GM12865 (cell line): ENCODE measurements at places on chromosomes 3 and 15.

- DNase-seq, result no peak
These were observed 192.7 kb upstream of the KCNMB2 start for GRCh38 chr3:178343433-178344038.

DNA sequence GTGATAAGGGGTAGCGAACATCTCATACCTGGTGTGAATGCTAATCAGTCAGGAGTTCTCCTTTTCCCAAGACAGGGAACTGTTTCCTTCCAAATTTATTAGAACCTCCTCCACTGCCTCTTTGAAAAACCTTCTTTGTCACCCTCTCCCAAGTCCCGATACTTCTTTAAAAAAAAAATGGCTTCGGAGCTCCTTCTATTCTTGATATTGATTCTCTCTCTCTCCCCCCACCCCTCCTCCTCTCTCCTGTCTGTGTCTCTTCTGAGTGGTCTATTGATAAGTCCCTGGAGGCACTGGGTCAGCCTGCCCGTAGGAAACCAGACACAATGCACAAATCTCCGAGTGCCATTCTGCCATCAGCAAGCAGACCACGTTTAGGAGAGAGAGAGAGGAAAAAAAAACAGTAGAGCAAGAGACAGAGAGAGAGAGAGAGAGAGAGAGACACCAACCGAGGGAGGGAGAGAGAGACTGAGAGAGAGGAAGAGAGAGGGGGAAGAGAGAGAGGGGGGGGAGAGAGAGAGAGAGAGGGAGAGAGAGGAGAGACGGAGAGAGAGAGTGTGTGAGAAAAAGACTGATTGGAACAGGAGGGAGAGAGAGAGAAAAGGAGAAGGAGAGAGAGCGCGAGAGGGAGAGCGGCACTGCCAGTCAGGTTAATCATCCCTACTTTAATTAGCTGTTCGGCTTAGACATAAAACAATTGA, 160.9 kb downstream of the TIGIT start:
- peak; percentile 65 for DNase-seq

DNA sequence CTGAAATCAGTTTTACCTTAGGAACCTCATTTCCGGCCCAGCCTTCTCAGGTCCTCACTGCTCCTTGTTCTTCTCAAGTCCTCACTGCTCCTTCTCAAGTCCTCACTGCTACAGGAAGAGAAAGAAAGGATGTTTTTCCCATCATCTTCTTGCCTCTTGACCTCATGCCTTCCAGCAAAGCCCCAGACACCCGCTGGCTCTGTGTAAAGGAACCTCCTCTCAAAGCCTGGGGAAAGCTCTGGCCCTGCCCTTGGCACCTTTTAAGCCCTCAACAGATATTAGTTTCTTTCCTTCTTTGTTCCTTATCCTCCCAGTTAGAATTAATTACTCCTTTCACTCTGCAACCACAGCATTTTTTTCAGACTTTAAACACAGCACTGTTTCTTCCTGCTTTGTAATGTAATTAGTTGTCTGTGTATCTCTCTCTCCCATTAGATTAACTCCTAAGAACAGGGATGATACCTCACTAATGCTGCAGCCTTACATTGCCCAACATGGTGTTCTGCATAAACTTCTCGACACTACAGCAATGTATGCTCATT, 4.0 kb upstream of the WDR49 start:
- no peak for DNase-seq

DNA sequence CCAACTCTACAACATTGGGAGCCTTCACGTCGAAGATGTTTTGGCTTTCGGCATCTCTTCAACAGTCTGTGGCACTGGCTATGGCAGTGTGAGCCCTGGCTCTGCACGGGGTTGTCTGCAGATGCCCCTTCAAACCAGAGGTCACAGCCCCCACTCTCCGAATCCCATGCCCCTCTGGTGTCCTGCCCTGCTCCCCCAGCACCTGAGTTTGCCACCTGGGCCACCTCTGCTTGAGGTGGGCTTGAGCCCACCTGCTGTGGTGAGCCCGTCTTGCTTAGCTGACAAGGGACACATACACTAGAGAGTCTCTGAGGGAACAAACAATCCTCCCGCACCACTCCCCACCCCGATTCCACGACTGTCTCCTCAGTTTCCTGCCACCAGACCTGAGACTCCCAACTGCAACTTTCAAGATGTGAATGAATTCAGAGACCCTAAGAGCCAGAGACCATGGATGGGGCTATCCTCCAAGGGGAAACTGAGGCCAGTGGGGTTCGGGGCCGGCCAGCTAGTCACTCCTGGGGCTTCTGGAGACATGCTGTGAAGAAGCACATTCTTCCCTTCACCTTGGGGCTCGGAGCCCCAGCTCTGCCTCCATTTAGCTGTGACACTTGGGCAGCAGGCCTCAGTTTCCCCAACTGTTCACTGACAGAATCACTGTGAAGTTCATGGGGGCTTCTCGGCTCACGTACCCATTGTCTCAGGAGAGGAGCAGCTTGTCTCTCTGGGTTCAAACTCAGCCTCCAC, 44.6 kb downstream of the TPRA1 start:
- no peak for DNase-seq

- DNase-seq, result no peak
These were observed 100.9 kb downstream of the PGPEP1L start for GRCh38 chr15:98906712-98907083.

DNA sequence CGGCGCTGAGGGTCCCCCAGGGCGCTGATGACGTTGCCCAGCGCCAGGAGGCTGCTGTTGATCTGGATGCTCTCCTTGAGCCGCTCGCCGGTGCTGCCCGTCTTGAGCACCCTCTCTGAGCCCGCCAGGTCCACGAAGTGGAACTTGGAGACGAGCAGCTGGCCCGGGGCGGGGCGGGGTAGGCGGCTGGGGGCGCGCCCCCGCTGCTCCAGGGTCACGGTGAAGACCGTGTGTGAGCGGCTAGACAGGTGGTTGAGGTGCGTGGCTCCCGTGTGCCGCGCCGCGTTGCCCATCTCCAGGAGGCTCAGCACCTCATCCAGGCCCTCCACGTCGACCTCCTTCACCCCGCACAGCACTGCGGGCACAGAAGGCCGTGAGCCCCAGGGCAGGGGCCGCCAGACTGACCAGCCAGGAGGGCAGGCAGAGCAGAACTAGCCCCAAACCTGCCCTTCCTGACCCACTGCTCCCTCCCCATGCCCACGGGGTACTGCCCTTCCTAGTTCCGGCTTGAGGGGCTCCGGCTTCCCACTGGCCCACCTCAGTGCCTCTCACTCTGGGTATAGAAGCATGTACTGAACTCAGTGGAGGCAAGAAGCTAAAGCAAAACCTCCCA, 6.1 kb downstream of the KIF7 start:
- no peak for DNase-seq
